ENCODE measurements at places on chromosomes 16 and 17.

GRCh38 chr16:47524007-47524405, 62.9 kb downstream of the PHKB start:
- DNase-seq, result no peak

- DNase-seq, result no peak
Observed at GRCh38 chr17:12730931-12731521, 58.3 kb upstream of the ARHGAP44 start.

DNA sequence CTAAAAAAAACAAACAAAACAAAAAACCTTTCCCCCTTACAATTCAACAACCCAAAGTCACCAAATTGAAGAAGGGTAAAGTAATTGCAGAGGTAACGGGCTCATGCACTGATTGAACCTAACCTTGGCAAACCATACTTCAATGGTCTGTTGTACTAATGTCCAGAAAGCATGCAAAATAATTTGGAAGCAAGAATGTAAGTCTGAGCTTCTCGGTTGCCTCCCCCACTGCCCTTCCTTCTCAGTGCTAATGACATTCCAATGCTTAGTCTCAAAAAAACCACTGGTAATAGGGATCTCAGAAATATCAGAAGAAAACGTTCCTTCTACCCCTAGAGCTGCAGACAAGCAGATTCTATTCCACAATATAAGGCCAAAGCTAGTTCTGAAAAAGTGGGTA, 15.8 kb downstream of the KRABD2 start:
- DNase-seq, result no peak

DNA sequence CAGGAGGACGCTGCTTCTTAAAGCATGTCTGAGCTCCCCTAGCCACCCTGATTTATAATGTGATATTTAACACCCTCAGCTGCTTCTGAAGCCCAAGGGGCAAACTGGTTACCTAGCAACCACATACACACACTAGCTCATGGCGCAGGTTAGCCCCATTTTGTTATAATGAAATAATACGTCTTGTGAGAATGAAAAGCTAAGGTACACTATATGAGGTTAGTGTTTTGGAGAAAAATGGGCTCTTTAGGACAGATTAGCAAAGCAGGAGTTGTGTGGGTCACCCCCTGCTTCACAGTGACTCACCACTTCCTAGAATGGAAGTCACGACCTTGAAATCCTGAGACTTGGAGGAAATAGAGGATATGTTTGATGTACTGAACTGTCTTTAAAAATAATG, 404.8 kb upstream of the HSBP1 start:
- no peak for DNase-seq

DNA sequence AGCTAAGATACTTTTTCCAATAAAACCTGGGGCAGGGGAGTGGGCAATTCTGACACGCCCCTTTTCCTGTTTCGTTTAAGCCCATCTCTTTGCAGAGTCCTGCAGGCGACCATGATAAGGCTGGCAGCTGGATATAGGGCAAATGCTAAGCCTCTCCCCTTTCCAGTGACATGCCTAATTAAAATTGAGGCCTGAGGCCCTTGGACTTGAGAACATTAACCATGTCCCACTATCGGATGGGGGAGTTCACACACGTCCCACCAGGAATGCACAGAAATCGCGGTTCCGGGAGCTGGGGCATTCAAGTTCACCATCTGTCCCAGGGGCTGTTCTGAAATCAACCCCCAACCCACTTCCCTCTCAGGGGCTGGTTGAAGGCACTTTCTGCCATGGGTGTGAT, 109.2 kb upstream of the FOXF1 start:
- no peak for DNase-seq

DNA sequence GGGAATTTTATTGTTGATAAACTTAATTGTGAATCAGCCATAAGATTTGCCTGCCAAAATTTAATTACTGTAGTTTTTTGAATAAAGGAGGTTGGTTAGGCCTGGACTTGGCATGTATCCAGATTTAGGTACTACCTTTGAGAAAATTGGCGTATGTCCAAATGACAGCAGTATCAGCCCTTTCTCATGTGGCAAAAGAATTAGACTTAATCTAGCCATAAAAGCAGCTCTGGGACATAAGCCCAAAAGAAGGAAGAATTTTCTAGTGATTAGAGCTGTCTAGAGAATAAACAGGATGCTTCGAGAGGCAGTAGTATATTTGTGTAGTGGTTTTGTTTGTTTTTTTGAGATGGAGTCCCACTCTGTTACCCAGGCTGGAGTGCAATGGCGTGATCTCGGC, 27.7 kb downstream of the PPM1E start:
- no peak for DNase-seq

DNA sequence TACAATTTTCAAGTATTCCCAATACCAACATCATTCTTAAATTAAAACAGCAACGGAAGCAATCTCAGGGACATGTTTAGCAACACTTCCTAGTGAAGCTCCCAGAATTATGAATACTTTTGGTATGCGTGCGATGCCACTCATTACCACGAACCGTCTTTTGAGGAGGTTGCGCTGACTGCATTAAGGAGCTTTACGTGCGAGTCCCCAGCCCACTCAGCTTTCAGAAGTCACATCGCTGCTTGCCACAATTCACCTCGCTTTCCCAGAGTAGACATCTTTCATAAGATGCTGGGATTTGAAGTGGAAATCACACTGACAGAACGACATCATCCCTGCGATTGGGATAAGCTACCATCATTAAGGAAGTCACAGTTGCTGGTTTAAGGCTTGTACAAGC, 441.6 kb upstream of the HSBP1 start:
- DNase-seq, result no peak

GRCh38 chr16:15539197-15539596, 103.8 kb downstream of the MARF1 start:
- no peak for DNase-seq

- DNase-seq, result no peak
Observed at GRCh38 chr16:56610609-56611111, 2.3 kb downstream of the MT2A start.

- peak; percentile 9 for DNase-seq
Observed at GRCh38 chr17:19645734-19646201, 2.8 kb upstream of the ALDH3A2 start.

DNA sequence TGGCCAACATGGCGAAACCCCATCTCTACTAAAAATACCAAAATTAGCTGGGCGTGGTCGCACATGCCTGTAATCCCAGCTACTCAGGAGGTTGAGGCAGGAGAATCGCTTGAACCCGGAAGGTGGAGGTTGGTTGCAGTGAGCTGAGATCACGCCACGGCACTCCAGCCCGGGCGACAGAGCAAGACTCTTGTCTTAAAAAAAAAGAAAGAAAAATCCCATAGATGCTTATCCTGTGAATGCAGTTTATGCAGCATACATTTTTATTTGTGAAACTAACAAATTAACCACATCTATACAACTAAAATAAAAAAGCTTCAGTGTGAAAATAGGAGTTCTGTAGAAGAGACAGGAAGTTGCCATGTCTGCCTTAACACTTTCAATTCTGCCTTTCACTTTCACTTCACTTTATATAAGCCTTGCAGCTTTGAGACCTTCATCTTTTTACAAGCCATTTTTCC, 7.1 kb downstream of the IGSF6 start:
- no peak for DNase-seq

GRCh38 chr17:19278729-19279128, 41.6 kb downstream of the EPN2 start:
- no peak for DNase-seq

DNA sequence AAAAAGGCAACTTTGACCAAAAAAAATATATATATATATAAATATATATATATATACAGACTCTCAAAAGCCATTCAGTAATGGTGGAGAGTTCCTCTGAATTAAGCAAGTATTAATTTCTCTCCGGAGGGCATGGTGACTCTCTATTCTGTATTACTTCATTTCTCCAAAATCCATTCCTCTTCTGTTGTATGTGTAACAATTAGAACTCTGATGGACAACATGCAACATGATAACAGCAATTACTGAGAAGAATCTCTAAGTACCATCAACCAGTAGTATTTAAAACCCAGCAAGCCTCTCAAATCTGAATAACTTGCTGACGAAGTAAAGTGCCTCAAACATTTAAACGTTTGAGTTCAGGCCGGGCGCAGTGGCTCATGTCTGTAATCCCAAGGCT, 2.3 kb downstream of the GRB2 start:
- no peak for DNase-seq

GRCh38 chr17:17590141-17590751, 1.3 kb downstream of the PEMT start:
- no peak for DNase-seq

DNA sequence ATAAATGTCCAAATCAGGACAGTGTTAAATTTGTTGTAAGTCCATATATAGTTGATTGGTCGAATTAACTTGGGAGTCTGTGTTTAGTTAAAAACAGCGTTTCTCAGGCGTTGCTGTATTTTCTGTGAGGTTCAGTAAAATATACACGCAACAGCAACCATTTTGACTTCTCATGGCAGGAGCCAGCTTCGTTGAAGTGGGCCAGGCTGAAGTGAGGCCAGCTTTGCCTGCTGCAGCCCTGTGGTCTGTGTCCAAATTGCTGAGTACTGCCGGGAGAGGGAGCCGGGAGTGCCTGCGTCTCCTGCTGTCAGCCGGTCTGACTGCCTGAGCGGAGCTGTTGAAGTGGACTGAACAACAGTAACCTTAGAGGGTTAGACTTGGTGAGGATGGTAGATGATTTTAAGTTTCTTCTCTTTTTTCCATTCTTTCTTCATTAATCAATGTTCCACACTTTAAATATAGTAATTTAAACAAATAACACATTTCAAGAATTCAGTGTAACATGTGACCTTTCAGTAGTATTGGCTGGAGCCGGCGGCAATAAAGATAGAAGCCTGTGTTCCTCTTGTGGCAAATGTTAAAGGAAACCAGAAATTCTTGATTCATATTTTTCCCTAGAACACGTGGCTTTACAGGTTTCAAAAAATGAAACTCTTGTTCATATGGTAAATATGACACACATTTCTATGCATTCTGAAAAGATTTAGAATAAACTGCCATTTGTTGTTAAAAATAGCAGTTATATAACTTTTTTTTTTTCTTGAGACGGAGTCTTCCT, 37.0 kb upstream of the ZNF750 start:
- DNase-seq, result no peak

DNA sequence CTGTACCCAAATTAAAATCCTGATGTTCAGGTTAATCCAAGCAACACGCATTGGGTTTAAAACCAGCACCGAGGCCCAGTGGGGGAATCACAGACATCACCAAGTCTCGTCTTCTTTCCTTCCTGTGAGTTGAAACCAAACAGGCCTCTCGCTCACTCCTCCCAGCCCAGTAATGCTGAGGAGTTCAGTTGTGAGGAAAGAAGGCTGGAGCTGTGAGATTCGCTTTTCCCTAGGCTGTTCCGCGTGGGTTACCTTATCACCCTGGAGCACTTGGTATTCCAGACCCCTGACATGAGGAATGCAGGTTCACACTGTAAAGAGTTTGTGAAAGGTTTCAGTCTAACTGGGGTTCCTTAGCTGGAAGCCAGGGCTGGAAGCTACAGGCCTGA, 20.8 kb downstream of the CIBAR2 start:
- no peak for DNase-seq

DNA sequence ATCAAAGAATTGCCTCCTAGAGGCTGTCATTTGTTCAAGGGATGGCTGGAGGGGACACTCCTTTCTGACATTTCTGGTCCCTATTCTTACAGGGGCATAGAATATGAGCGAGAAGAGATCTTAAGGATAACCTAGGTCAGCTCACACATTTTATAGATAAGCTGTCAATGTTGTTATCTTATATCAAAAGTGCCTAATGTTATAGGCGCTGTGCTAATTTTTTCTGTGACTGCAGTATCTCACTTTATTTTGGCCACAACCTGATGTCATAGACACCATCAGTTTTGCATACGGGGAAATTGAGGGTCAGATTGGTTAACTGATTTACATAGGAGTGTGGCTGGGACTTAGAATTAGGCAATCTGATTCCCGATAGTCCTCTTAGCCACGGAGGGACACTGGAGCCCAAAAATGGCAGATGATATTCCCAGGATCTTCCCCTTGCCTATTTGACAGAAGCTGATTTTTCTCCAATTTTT, 1.2 kb downstream of the CPD start:
- DNase-seq, result no peak

All from activated T-helper 1 cell treated with Interleukin-2 at 50 U/mL for 16 hours (primary cell).